ACHN (cell line): ENCODE measurements at places on chromosomes 5 and 9.

- no peak for DNase-seq
Measured at GRCh38 chr5:25554077-25554476, 909.3 kb upstream of the CDH10 start.

- no peak for DNase-seq
Measured at GRCh38 chr5:179330186-179330900, 14.9 kb downstream of the ADAMTS2 start.

GRCh38 chr9:104903609-104904008 lies 24.3 kb downstream of the ABCA1 start:
- no peak for DNase-seq

- DNase-seq, result no peak
Measured at GRCh38 chr9:109519366-109519765, 21.3 kb upstream of the PTPN3 start.

- DNase-seq, result peak; percentile 60
Measured at GRCh38 chr9:16625811-16626210, 244.7 kb downstream of the BNC2 start.

DNA sequence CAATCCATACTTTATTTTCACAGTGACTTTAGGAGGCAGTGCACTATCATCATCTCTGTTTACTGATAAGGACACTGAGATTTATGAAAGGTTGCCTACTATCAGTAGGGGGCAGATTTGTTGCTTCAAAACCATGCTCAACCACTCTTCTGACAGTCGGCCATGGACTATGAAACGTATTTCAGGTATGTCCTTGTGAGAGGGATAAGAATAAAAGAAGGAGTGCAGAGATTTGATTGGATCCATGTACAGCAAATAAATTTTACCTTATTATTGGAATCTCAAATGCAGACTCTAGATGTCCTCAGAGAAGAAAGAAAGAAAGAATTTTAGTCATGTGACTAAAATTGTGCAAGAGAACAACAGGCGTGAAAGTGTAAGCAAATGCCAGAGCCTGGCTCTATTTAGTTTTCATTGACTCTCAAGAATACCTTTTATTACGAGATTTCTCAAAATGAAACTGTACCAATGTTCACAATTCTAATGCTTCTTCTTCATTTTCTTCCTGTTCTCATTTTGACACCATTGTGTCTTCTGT lies 296.6 kb upstream of the RASA1 start:
- DNase-seq, result peak; percentile 27
